Fibroblast of the aortic adventitia (primary cell): ENCODE measurements at places on chromosomes 2 and 18. TPM values are rescaled to one million over a fixed set of nuclear protein-coding genes. Genes with fewer than 3 reads are reported as not detected.

The MAB21L4 gene
- not detected in 2 replicates for total RNA-seq

The ACYP2 gene
- total RNA-seq, result 7.8 and 11.5 TPM in 2 replicates

The TXNDC2 gene
- 0.16 and 0.27 TPM in 2 replicates for total RNA-seq

The UGT1A1 gene
- not detected in 2 replicates for total RNA-seq

The DBI gene
- 47.7 and 123 TPM in 2 replicates for total RNA-seq

GRCh38 chr18:60873708-60874107, 459.5 kb upstream of the CDH20 start:
- DNase-seq, result peak; percentile 46

DNA sequence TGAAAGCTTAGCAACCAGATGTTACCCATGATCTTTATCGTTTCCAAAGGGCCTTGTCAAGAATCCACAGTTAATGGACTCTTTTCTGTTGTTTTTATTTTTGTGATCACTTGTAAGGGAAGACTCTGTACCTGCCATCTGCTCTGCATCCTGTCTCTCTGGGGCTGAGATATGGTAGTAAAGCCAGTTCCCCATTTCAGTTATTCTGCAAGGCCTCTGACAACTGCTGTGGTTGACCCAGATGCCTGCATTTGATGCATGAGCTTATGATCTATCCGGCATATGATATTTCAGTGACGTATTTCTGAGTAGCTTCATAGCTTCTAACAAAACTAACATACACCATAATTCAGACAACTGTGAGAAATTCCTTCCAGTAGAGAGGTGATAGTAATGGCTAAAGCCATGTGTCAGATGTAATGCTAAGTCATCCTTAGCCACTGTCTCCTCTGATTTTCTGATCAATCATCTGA, 105.1 kb downstream of the TPO start:
- DNase-seq, result no peak

- DNase-seq, result no peak
Measured at GRCh38 chr2:53286345-53286744, 481.3 kb upstream of the CHAC2 start.

GRCh38 chr18:50053111-50053510, 141.8 kb downstream of the MYO5B start:
- no peak for DNase-seq

- no peak for DNase-seq
Measured at GRCh38 chr2:56613254-56613653, 429.5 kb downstream of the CCDC85A start.

GRCh38 chr2:220219371-220219770, 591.9 kb downstream of the SLC4A3 start:
- no peak for DNase-seq

DNA sequence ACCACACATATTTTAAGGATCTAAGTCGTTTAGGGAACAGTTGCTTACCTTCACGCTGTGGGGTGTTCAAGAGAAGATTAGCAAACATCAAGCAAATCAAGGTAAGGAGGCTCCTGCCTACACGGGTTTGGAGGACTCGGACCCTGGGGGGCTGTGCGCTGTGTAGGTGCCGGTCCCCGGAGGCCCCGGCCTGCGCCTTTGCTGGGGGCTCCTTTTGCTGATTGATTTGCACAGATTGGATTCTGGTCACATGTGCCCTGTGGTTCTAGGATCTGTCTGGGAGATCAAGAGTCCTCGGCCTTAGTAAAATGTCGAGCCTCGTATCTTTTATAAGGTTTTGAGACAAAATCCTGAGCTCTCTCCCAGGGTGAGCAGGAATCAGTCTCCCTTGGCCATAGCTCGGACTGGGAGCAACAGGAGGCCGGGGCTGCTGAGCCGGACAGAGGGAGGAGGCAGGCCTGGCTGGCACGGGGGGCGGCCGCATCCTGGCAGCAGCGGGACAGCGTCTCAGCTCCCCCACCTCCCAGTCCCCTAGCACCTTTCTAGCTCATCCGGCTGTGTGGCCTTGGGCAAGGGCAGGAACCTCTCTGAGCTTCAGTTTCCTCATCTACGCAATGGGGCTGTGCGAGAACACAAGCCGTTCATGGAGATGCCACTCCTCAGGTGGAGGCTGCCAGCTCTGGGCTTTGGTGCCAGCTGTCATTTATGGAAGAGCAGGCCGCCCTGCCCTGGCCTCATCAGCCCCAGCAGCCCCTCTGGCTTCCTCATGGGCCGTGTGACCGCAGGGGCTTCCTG, 147.2 kb downstream of the MBP start:
- no peak for DNase-seq

DNA sequence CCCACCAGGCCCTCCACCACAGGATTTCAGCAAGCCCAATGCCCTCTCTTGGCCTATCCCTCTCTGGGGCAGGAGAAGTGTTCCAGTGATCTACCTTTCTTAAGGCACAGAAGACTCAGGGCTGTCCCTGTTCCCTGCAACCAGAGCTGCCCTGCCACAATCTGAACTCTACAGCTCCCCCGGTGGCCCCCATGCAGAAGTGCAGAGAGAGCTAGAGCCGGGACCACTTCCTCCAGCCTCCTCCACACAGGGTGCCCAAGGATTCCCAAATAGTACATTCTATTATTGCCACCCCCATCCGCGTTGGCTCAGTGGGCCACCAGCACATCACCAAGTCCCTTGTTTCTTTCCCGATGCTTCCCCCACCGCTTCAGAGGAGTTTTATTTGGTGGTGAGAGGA, 114.8 kb upstream of the PTPRM start:
- DNase-seq, result no peak

DNA sequence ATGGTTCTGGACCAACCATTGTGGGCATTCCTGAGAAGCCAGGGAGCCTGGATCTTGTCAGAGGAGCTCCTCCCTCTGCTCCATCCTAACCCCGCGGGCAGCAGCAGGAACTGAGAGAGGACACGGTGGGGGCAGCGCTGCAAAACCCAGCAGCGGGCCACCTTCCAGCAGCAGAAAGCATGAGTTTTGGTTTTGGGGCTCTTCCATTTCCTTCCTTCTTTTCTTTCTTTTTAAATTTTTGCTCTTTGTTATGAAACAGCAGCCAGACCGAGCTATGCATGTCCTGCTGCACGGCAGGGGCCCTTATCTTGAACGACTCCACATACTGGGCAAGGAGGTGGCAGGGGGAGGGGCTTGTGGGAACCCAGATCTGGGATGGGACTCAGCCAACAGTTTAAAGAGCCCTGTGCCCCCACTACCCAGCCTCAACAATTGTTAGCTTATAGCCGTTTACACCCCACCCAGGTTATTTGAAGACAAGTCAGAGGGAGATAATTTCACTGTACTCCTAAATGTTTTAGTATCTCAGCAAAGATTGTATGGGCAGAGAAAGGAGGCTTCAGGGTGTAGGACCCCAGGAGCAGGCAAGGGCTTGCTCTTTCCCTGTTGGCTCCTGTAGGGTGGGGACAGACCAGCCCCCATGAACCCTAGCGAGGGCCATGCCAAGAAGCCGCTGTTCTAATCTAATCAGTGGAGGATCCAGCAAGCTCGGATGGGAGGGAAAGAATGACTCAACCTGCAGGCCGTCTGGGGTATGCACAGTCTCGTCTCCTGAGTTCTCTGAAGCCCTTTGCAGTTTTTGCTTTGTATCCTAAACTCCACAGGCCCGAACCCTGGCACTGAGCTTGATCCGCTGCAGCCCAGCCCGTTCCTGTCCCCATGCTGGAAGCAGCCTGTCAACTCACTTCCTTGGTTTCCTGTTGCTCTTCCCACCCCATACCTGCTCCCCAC, 75.3 kb downstream of the LRRFIP1 start:
- DNase-seq, result peak; percentile 92

DNA sequence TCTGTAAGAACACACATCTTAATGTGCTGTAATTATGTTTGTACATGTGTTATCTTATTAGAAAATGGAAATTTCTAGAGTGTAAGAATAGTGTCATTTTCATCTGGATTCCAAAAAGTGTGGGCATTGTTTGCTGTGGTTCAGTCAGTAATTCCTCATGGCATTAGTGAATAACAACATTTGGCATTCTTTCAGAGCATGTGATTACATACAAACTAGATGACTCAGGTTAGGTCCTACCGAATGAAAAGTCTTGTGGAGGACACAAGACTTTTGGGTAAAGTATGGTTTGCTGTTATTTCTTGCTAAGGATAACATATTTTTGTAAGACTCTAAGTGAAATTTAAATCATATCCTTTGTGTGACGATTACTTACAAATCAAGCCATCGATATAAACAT, 593.1 kb upstream of the NRXN1 start:
- DNase-seq, result peak; percentile 8
